ENCODE measurements at places on chromosomes 3 and 15.

GRCh38 chr3:60080648-60081047 is 1030.8 kb upstream of the CFAP20DC start:
- DNase-seq = no peak

- DNase-seq = no peak
These were observed 86.9 kb downstream of the C3orf80 start for GRCh38 chr3:160312014-160312624.

DNA sequence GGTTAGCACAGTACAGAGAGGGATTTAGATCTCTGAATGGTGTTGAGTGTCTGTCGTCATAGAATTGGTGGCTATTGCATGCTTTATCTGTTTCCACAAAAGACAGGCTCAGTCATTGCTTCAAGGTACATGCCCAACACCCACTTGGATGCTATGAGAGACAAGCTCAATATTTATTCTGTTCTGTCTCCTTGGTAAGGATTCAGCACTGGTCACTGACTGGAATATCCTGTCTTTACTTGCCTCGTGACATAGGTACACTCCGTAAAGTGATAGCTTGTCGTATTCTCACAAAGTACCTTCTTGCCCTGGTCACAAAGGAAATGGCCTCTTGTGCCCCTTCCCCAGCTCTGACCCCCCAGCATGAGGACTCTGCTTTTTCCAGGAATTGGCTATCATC is 72.8 kb upstream of the CTNNB1 start:
- no peak for DNase-seq

- no peak for DNase-seq
These were observed 48.1 kb downstream of the BFSP2 start for GRCh38 chr3:133447750-133448477.

DNA sequence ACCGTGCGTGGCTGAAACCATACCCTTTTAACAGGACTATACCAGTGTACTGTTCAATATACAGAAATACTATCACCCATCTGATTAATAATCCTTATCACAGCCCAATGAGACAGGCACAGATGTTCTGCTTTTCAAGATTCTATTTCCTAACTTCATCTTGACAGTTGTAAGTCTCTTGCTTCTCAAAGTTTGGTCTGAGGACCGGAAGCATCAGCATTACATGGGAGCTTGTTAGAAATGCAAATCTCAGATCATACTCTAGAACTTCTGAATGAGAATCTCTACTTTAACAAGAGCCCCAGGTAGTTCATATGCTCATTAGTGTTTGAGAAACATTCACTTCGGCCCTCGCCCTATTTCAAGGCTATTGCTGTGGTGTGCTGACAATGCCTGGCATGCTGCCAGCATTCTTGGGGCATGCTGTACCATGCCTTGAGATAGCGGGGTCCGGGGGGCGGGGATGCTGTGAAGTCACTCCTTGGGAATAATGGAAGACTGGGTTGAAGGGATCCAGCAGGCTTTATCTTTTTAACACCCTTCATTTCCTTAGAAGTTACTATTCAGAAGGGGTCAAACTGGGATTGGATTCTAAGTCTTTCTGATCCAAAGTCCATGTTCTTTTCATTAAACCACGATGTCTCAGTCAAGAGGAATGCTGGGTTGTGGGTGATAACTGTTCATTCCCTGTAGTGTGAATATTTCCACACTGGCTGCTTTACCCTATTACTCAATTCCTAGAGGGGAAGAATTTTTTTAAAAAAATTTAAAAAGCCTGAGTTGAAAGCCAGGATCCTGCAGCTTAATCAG is 194.7 kb downstream of the LPP start:
- peak; percentile 96 for DNase-seq

DNA sequence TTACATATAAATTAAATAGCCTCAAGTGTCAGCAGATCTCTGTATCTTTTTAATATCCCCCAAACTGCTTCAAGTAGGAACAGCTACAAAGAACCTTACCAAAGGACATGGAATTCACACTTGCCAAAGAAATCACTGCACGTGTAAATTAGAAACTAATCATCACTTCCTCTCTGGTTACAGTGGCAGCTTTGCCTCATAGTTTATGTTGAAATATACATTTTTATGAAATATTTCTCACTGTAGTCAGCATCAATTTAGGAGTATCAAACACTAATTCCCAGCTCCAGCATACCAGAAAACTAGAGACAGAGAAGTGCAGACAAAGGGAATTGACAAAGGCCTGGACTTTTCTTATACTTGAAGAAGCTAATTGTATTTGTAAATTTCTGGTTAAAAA is 260.9 kb downstream of the TIGIT start:
- DNase-seq = peak; percentile 79

DNA sequence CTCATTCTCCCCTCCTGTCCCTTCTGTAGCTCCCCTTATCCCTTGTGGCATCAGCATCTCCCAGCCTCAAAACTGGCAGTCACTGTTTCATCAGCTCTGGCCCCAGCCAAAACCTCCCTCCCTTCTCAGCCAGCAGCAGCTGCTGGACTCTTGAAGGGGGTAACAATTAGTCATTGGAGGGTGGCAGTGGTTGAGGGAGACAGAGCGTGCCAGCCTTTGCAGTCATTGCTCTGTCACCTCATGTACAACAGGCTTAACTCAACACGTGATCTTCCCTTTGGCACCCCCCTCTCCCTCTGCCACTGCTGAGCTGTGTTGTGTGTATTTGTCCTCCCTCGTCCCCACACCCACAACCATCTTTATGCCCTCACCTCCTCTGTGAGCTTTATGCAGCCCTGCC is 28.2 kb downstream of the RBP2 start:
- no peak for DNase-seq

DNA sequence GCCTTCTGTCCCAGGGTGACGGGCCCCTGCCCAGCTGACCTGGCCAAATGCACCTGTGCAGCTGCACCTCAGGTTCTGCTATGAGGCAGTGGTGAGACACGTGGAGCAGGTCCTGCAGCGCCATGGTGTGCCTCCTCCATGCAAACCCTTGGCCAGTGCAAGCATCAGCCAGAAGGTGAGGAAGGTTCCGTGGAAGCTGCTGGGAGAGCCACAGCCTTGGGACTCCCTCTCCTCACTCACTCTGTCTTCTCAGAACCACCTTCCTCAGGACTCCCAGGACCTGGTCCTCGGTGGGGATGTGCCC is 31.6 kb downstream of the PTPN23 start:
- DNase-seq = no peak

DNA sequence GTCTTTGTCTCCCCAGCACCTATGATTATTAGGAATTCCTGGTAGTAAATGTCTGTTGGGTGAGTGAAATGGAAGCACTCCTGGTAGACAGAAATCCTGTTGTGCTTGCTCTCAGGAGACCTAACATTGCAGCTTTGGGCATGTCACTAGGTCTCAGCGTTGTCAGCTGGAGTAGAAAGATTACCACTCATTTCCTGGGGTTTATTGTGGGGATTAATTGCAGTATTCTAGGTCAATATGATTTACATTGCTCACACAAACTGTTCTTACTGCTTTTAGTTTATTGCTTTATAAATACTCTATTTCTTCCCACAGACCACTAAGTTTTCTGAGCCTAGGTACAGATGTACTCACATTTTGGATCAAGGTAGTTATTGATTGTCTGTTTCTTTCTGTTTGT is 5.1 kb downstream of the TSEN2 start:
- peak; percentile 14 for DNase-seq

GRCh38 chr3:144054766-144055165 is 83.1 kb downstream of the DIPK2A start:
- DNase-seq = no peak

- peak; percentile 60 for DNase-seq
These were observed 50.4 kb upstream of the ADCY5 start for GRCh38 chr3:123499322-123499721.

DNA sequence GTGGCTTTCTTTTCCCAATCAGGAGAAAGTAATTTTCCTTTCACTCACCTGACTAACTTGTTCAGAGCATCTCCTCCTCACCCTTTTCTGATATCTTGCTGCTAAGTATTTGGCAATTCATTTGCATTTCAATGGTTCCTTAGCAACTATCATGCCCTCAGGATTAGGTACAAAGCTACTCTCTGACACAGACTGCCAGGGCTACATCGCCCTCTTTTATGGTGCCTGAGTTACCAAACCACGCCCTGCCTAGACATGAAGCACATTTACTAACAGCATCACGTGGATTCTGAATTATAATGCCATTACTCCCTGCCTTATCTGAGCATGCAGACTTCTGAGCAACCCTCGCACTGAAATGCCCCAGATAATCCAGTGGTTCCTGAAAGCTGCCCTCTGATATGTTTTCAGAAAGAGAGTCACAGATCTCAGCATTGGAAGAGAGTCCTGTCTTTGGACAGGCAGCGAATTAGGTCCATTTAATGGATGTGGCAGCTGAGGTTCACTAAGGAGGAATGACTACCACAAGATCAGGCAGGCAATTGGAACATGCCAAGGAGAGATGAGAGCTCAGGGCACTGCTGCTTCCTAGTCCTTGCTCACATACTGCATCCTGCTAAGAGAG is 14.5 kb downstream of the EPHB1 start:
- no peak for DNase-seq

GRCh38 chr15:48397841-48398240 is 66.6 kb downstream of the DUT start:
- DNase-seq = no peak

GRCh38 chr3:20054549-20054987 is 14.3 kb downstream of the KAT2B start:
- DNase-seq = peak; percentile 90

- no peak for DNase-seq
These were observed 447.4 kb upstream of the PROK2 start for GRCh38 chr3:72232331-72232730.

GRCh38 chr3:155496206-155496605 is 202.7 kb upstream of the STRIT1 start:
- peak; percentile 33 for DNase-seq

DNA sequence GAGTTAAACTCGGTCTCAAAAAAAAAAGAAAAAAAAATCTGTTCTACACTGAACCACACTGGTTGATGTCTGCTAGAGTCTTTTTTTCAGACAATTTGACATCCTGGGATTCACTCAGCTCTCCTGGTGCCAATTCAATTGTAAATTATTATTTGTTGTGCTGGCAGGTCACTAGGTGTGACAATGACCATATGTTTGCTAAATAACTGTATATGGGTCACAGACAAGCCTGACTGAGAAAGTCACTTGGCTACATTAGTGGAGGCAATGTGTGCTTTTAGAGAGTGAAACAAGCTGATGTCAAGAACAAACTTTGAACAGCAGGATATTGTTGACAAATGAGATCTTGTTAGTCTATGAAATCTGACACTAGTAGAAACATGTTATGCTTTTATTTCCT is 1379.1 kb downstream of the ZPLD1 start:
- DNase-seq = no peak

- no peak for DNase-seq
These were observed 63.2 kb downstream of the DIPK2A start for GRCh38 chr3:144034715-144035290.

- no peak for DNase-seq
These were observed 202.2 kb upstream of the ADAMTS9 start for GRCh38 chr3:64890006-64890405.

DNA sequence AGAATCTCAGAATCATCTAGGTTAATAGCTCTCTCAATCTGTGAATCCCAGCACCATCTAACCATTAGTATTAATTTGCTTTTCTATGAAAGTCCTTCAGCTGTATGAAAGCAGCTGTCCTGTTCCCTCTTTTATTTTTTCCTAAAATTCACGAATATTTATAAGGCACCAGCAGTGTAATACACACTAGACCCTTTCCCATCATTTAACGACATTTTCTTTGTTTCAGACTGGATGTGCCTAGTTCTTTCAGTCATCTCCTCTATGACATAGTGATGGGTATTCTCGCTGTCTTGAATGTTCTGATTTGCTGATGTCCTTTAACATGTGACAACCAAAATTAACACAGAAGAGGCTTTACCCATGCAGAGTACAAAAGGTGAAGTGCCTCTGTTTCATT is 48.9 kb upstream of the ATP10A start:
- DNase-seq = no peak

GRCh38 chr3:14126017-14126886 is 1.4 kb downstream of the TMEM43 start:
- DNase-seq = no peak

DNA sequence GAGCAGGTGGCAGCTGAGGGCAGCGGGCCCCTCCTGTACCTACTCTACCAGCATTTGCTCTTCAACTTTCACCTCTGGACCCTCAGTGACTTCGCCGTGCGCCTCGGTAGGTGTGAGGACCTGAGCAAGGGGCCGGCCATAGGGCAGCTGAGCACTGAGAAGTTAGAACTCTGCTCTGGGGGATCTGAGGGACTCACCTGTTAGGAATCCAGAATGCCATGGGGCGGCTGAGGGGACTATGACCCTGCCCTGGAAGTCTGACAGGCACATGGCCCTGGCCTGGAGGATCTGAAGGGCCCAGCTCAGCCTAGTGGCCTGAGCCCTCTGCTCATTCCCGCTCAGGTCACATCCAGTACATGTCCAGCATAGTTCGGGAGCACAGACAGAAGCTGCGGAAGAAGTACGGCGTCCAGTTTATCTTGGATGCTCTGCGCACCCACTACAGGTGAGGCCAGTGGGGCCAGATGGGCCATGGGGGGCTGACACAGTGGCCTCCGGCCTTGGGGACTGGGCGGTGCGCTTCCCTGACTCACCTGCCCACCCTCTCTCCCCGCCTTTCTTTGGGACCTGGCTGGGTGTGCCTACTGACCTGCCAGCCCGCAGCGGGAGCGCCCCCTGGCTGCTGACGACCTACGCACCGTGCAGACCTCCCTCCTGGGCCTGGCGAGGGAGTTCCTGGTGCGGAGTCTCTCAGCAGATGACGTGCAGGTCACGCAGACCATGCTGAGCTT is 18.8 kb downstream of the NBEAL2 start:
- peak; percentile 29 for DNase-seq

- no peak for DNase-seq
These were observed 73.9 kb upstream of the CHRNB4 start for GRCh38 chr15:78714890-78715289.

DNA sequence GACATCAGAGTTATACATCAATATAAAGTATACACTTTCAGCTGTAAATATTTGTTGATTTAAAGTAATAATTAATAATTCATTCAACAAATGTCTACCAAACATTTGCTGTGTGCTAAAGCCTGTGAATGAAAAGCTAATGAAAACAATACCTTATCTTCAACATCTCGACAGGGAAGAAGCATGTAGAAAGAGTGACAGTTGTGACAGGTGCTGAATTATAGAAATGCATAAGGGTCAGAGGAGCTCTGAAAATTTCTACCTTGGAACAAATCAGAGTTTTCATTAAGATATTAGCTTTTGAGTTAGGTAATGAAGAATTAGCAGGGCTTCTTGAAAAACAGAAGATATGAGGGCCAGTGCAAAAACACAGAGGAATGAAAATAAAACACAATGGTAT is 739.2 kb downstream of the VGLL3 start:
- no peak for DNase-seq

GRCh38 chr3:143850877-143851276 is 2.6 kb upstream of the SLC9A9 start:
- no peak for DNase-seq

Measured in AG10803 (cell line).